ENCODE measurements at places on chromosomes 3 and 15. TPM values are rescaled to one million over a fixed set of nuclear protein-coding genes. Genes with fewer than 3 reads are reported as not detected.

GRCh38 chr3:69161587-69162307 is 39.4 kb upstream of the LMOD3 start:
- peak; percentile 23 for DNase-seq

DNA sequence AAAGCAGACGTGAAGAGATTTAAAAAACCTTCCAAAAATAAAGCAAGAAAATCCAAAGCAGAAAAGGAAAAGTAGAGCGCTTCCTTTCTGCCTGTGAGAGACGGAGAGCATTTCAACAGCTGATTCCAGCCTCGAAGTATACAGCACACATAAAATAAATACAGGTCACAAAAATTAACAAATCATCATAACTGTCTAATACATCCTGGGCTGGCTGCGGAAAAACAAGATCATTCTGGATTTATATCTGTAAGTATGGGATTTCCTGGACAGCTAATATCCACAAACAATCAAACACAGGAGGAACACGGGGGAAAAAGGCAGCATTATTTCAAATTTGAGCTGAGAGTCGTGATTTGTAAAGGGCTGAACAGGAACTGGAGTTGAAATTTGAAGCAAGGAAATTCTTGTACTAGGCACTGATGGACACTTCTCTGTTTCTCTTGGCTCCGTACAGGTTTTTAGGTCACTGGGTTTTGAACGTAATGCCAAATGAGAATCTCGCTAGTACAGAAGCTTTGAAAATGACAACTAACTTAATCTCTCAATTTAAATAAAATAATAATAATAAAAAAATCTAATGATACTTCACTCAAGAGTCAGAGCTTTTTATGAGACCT is 577.7 kb downstream of the FOXP1 start:
- no peak for DNase-seq

- DNase-seq: peak; percentile 11
These were observed 84.9 kb upstream of the ACP3 start for GRCh38 chr3:132232231-132232792.

OGG1 gene
- 21.9 TPM for polyA plus RNA-seq

LEKR1 gene
- polyA plus RNA-seq: 0.33 TPM

HDAC11 gene
- polyA plus RNA-seq: 2.9 TPM
